Left ventricle myocardium superior (tissue), 1 donor: ENCODE measurements at places on chromosomes 6 and 20. TPM values are rescaled to one million over a fixed set of nuclear protein-coding genes. Genes with fewer than 3 reads are reported as not detected.

Gene SGK2
- total RNA-seq: 0.32 TPM

Gene SLC25A27
- 15.3 TPM for total RNA-seq

Gene CLIC5
- 272 TPM for total RNA-seq

Gene PDYN
- total RNA-seq: not detected

Gene BPI
- not detected for total RNA-seq

Gene WFDC12
- not detected for total RNA-seq

Gene PPP1R3D
- total RNA-seq: 13.7 TPM

Gene COQ3
- total RNA-seq: 33.8 TPM

Gene GRIK2
- 2.3 TPM for total RNA-seq

Gene PRDM13
- total RNA-seq: not detected

Gene NHLRC1
- total RNA-seq: 1.3 TPM

Gene TMEM244
- total RNA-seq: not detected

Gene PSORS1C1
- 1.5 TPM for total RNA-seq

Gene TRIM15
- total RNA-seq: not detected

Gene NMBR
- not detected for total RNA-seq

Gene SEMG1
- not detected for total RNA-seq

Gene SLC17A1
- total RNA-seq: not detected

Gene MAK
- total RNA-seq: 0.07 TPM

Gene ZBTB9
- total RNA-seq: 5.1 TPM

Gene HMGN3
- total RNA-seq: 166 TPM

Gene PDCD2
- total RNA-seq: 28.7 TPM

Gene NKAIN2
- total RNA-seq: 0.20 TPM

Gene PLG
- total RNA-seq: 0.37 TPM

Gene TOP1
- 25.3 TPM for total RNA-seq

Gene C20orf144
- not detected for total RNA-seq

Gene SLC44A4
- not detected for total RNA-seq

Gene DSP
- total RNA-seq: 314 TPM

Gene GLO1
- total RNA-seq: 92.9 TPM

Gene SCGN
- 0.79 TPM for total RNA-seq

Gene DEFB112
- not detected for total RNA-seq

Gene GNMT
- 2.0 TPM for total RNA-seq

Gene C6orf132
- total RNA-seq: 2.2 TPM

Gene KIF25
- not detected for total RNA-seq

Gene PTK6
- not detected for total RNA-seq

Gene SLC17A9
- total RNA-seq: 1.5 TPM

Gene PCNA
- total RNA-seq: 32.6 TPM

Gene RFX6
- not detected for total RNA-seq

Gene FERMT1
- total RNA-seq: 1.1 TPM

Gene BCAS1
- total RNA-seq: not detected

Gene TNNC2
- total RNA-seq: not detected

Gene SLC22A16
- total RNA-seq: not detected

Gene MATN4
- not detected for total RNA-seq

Gene MACROD2
- total RNA-seq: 3.5 TPM

Gene CST7
- 0.92 TPM for total RNA-seq

Gene GGTLC1
- total RNA-seq: not detected

Gene MTFR2
- 0.25 TPM for total RNA-seq

Gene HLA-DQB1
- total RNA-seq: 4.4 TPM
